ENCODE measurements at places on chromosomes 3 and 15.

- no peak for DNase-seq
Measured at GRCh38 chr3:121768452-121768851, 18.9 kb upstream of the GOLGB1 start.

GRCh38 chr3:197234947-197235914 lies 63.2 kb downstream of the DLG1 start:
- peak; percentile 27 for DNase-seq

GRCh38 chr3:166607933-166608521 lies 770.8 kb upstream of the BCHE start:
- DNase-seq: no peak

- peak; percentile 91 for DNase-seq
Measured at GRCh38 chr3:129224984-129225393, 24.4 kb upstream of the COPG1 start.

- DNase-seq: no peak
Measured at GRCh38 chr3:71133865-71134264, 449.7 kb downstream of the FOXP1 start.

- no peak for DNase-seq
Measured at GRCh38 chr15:45616901-45617323, 17.9 kb upstream of the SQOR start.

GRCh38 chr3:158743664-158744566 lies 11.7 kb upstream of the RARRES1 start:
- no peak for DNase-seq

GRCh38 chr15:91279486-91279885 lies 179.4 kb downstream of the SV2B start:
- DNase-seq: no peak

DNA sequence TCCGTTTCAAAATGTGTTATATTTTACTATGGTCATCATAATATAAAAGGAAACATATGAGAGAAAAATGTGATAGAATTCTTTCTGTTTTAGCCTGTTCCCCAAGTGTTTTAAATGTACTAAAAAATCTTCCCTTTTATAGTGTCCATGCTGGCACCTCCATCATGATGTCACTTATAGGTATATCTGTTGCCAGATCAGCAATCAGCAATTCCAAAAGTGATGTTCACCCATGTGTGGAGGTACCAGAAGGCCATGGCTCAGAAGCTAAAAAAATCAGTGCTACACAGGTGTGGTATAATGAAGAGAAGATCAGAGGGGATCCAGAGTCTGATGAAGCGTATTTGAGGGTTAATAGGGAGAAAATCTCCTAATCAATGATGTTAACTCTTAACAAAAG lies 1.1 kb upstream of the GPR15 start:
- no peak for DNase-seq

DNA sequence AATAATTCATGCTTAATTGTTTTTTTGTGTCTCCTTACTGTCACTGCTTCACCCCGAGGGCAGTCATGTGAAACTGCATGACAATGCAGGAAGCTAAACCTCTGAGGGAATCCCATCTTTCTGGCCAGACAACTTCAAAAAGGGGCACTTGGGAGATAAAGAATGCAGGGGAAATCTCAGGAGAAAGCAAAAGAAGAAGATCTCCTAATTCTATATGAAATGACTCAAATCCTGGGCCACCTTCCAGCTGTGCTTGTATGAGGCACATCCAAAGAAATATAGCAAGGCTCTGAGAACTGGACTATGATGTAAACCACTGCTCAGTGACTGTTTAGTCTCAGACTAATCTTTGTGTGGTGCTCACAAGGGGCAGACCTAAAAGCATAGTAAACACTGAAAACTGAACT lies 22.6 kb upstream of the UMPS start:
- DNase-seq: peak; percentile 51

GRCh38 chr3:170144437-170144843 lies 37.1 kb downstream of the PHC3 start:
- no peak for DNase-seq

- no peak for DNase-seq
Measured at GRCh38 chr3:74842141-74842540, 227.7 kb upstream of the CNTN3 start.

- DNase-seq: no peak
Measured at GRCh38 chr15:34359416-34359815, 7.6 kb downstream of the LPCAT4 start.

DNA sequence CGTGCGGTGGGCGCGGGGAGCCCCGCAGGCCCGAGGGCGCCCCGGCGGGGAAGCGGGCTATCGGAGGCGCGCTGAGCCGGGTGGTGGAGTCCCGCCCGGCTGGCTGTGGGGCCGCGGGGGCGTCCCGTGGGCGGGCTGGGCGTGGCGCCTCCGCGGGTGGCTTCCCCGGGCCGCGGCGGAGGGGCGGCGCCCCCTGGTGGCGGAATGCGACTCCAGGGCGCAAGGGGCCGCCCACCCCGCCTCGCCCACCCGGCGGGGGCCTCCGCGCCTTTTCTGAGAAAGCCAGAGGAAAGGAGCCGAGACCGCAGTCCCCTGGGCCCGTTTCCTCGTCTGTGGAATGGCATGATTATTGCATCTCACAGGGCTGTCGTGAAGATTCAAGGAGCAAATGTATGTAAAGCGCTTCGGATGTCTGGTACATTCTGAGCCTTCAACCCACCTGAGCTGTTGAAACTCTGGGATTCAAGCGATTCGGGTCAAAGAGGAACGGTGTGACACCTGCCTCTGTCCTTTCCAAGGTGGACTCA lies 31.9 kb upstream of the RAB6B start:
- DNase-seq: no peak

DNA sequence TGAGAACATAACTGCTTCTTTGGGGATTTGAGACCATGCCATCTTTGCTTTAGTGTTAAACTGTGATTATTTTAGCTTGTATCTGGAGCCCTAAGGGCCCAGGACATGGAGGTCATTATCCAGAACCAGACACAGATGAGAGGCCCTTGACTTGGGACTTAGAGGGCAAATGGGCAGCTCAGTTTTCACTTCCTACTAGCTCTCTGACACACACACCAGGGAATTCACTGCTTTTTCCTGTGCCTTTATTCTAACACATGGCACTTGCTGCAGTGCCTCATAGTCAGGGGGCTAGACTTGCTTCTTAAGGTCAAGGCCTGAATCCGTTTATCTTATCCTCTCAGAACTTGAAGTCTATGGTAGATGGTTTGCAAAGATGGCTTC lies 33.3 kb downstream of the AMOTL2 start:
- DNase-seq: no peak

DNA sequence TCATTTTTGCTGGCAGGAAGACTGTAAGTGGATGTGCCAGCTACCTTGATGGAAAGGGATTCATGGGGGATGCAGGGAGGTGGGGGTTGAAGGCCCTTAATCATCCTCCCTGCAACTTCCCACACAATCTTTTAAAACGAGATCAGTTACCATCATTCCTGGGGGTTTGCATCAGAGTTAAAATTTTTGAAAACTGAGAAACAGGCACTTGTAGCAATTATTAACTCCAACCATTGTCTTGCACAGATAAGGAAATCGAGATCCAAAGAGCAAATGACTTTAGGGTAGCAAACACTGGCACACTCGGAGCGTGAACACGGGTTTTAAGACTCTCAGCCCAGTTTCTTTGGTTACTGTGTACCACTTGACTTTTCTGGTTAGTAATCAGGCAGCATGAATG lies 41.9 kb downstream of the GPD1L start:
- no peak for DNase-seq

DNA sequence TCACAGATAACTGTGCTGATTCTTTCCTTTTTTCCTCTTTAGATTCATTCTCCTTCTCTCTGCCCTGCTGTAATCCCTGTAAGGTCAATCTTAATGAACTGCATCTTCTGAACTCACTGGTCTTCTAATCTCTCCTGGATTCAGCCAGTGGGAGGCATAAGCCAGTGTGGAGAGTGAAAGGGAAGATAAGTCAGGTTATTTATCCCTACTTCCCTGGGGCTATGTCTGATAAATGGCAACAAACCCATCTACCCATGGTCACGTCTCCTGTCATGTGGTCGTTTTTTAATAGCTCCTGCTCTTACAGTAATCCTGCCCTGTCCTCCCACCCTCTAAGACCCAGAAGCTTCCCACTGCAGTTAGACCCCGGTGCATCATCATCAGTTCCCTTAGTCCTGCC lies 199.6 kb upstream of the NAALADL2 start:
- no peak for DNase-seq

GRCh38 chr15:61748529-61748928 lies 311.7 kb downstream of the VPS13C start:
- DNase-seq: peak; percentile 36

DNA sequence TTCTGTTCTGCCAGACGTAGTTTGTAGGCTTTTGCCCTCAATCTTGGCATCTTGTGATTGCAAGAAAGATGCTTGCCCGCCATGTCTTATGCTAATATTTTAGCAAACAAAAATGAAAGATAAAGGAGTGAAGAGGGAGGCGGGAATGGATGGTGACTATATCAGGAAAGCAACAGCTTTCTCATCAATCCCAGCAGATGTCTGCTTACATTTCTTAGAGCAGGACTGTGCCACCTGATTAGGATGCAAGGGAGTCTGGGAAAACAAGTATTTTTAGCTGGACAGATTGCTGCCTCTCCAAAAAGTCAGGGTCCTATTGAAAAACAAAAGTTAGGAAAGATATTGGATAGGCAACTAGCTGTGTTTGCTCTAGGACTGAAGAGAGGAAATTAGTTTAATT lies 34.6 kb upstream of the DPH6 start:
- DNase-seq: no peak

DNA sequence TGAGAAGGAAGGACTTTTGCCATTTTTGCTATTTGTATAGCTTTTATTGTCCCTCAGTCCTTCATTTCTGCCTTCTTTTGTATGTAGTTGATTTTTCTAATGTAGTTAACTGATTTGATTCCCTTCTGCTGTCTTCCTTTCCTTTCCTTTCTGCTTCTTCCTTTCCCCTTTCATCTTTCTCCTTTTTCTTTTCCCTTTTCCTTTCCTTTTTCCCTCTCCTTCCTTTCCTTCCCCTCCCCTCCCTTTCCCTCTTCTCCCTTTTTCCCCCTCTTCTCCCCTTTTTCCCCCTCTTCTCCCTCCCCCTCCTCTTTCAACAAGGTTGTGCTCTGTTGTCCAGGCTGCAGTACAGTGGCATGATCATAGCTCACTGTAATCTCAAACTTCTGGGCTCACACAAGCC lies 59.0 kb downstream of the CHCHD6 start:
- DNase-seq: no peak

DNA sequence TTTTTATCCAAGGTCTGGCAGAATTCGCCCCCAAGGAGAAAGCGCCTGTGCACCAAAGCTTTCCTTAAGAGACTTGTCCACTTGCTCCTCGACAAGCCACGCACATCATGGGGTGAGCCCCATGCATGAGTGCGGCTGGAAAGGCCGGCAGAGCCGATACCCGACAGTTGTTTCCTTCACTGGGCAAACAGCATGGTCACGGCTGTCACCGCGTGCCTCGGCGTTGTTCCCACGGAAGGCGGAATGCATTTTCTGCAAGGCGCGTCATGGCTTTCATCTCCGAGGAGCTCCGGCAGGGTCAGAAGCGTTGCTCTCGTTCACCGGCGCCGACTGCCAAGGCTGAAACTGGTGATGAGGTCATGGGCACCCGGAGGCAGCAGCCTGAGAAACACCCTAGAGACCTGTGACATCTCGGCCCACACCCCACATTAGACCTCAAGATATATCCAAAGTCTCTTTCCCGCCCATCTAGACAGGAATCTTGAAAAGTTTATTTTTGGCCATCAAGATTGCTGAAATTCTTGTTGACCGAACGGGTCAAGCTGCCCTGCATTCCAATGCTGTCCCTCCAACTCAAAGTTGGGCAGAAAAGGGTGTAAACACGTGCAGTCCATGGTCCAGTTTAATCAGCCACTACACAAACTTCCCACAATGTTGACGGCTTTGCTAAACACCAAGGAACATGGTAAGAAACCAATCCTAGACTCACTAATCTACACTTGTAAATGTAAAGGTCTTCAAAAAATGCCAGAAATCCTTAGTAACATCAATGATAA lies 604 bp upstream of the TJP1 start:
- DNase-seq: peak; percentile 69

DNA sequence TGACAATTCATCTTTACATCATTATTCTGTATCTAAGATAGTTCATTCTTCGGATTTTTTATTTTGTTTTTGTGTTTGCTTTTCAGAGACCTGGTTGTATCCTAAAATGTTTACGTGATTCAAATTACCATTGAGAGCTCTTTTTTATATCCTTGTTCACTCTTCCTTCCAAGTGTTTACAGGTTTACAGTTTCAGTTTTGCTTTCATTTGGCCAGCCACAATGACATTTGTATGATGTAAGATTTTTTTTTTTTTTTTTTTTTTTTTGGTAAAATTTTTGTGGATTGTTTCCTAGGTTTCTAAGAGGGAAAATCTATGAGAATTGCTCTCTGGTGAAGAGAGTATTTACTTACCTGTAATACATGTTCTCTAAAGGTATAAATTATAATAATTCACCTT lies 55.0 kb downstream of the SETD5 start:
- DNase-seq: no peak

DNA sequence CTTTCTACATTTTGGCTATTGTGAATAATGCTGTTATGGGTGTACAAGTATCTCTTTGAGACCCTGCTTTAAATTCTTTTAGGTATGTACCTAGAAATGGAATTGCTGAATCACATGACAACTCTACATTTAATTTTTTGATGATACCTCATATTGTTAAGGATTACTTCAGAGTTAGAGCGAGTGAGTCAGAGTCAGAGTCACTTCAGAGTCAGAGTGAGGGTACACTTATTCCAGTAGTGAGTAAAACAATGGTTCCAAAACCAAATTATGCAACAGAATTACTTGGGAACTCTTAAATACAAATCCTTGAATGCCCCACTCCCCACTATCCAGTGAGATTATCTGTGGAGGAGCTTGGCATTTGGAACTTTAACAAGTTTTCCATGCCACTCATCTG lies 50.3 kb upstream of the SNRK start:
- DNase-seq: peak; percentile 28

DNA sequence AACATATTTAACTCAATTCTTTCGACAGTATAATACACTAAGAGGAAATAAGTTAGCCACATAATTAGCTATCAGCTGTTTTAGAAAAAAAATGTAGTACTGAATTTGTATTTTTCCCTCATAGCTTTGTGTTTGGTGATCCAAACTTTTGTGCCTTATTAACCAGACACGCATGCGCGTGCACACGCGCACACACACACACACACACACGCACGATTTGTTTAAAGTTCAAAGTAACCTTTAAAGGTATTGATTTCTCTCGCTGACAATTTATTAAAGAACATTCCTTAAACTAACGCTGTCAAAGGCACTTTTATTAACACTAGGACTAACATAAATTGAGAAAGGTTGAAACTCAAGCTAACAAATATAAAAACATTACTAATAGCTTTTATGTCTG lies 198.9 kb downstream of the ROBO1 start:
- DNase-seq: no peak

- no peak for DNase-seq
Measured at GRCh38 chr3:134625462-134625861, 25.4 kb downstream of the KY start.

- DNase-seq: no peak
Measured at GRCh38 chr3:81968658-81969057, 207.2 kb upstream of the GBE1 start.

DNA sequence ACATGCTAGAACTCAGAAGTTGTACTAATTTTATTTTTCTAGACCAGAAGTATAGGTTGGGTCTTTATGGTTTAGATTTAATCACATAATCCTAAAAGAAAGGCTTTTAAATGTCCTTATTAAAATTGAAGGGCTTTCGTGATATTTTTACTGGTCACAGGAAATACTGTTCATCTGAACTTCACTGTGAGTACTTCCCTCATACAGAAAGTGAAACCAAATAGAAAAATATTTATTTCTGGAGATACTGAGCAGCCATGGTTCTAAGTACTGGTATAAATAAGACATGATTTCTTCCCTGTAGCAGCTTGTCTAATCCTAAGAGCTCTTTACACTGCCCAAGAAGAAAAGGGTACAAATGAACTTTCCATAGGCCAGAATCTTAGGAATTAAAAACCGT lies 2.0 kb downstream of the SNRK start:
- peak; percentile 10 for DNase-seq
